ENCODE measurements at places on chromosomes 2 and 18.

DNA sequence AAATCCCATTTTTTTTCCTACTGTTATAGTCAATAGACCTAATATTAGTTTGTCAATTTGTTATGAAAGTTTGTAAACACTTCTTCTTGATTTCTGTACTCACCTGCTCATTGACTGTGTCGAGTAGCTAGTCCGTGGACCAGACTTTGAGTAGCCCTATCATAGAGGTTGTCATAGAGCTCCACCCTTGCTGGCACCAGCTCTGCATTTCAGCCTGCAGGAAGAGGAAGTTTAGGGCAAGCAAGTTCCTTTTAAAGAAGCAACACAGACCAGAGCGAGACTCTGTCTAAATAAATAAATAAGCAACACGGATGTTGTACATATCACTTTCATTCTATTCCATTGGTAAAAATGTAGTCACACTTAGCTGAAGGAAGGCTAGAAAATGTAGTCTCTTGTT is 74.0 kb downstream of the MCFD2 start:
- no peak for DNase-seq

DNA sequence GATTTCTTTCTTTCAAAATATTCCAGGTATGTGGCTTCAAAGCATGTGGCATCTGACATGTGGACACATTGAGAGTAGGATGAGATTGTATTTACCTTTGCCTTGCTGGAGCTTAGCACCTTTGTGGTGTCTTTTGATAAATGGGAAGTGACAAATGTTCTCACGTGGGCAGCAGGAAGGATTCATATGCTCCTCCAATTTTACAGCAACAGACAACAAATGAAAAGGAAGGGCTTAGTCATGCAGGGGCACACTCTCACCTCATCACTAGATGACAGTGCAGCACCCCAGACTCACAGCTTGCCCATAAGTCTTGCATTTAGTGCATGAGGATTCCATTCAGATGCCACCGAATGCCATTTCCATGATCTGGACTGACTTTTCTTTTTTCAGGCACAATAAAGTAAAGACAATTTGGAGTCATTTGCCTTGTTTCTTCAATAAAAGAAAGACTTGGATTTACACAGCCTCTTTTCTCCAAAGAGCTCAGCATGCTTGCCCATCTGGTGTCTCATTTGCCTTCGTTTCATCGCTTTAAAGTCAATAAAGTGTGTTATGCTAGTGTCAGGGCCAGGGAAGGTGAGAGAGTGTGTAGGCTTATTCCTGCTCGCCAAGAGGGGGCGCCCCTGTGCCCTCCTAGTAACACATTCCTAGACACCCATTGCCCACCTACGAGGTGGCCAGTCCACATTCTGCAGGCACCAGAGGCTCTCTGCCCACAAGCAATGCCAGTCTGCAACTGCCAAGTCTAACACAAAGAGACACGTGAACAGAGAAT is 39.6 kb upstream of the DAPL1 start:
- no peak for DNase-seq

DNA sequence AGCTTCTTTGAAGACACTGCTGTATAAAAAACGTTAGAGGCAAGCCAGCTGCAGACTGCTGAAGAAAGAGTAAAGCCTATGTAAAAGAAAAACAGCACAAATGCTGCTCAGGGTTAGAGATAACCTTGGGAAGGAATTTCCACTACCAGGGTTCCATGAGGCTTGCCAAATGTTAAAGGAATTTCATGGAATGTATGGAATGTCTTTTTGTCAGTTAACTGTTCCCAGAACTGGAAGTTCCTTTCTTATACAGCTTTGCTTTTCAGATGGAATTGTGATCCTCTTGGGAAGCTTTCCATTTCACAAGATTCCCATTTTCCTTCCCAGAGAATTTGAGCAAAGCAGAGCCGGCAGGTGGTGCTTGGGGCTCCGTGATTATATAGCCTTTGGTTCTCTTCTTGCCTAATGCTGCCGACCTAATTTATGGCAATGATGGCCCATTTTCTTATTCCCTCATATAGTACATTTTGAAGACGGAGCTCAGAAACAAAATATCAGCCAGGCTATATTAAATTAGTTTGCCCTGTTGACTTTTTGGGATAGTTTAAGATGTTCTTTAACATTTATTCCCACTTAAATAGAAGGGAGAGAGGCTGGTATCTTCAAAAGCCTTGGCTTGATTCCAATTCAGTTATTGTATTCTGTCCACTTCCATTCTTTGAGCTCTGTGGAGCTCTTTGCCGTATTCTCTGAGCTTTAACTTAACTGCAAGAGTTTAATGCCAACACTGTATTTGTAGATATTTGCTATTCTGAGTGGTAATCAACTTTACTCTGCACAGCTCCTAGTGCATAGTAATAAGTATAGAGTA is 162.3 kb downstream of the PHLPP1 start:
- no peak for DNase-seq

- no peak for DNase-seq
Measured at GRCh38 chr2:195925120-195925519, 143.5 kb downstream of the DNAH7 start.

GRCh38 chr2:135471106-135471505 is 59.9 kb downstream of the ZRANB3 start:
- no peak for DNase-seq

DNA sequence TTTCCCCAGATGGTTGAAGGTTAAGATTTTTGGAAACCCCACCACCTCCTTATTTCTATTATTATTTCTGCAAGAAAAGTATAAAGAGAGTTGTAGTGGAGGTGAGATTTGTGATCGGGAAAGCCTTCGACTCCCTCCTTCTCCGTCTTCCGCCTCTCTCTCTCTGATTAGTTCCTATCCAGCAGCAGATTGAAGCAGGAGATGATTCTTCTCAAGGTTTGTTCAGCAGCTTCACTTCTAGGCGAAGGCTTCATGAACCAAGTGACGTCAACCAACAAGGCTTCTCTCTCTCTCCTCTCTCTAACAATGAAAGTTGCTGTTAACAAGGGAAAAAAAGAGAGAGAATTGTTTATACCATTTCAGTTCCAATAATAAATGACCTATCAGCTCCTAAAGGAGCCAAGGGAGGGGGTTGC is at the start of gene BAZ2B:
Gene BAZ2B (minus strand): TSS at position 263 of the 416 bp plus-strand sequence. CDS start 137,829 bp downstream, outside the sequence.
- DNase-seq = no peak

DNA sequence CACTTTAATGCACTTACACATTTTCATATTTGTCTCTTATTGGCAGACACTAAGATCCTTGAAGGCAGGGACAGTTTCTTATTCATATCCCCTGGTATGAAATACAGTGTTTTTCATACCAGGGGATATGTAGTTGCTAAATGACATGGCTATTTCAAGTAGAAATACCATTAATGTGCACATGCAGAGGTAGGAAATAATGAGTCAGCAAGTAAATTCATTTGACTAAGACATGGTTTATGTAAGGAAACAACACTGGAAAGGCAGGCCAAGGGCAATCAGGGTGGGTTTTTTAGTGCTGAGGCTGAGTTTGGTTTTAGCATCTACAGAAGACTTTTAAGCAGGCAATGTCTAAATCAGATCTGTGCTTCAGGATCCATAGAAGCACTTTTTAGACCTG is 155.9 kb downstream of the WDPCP start:
- no peak for DNase-seq

DNA sequence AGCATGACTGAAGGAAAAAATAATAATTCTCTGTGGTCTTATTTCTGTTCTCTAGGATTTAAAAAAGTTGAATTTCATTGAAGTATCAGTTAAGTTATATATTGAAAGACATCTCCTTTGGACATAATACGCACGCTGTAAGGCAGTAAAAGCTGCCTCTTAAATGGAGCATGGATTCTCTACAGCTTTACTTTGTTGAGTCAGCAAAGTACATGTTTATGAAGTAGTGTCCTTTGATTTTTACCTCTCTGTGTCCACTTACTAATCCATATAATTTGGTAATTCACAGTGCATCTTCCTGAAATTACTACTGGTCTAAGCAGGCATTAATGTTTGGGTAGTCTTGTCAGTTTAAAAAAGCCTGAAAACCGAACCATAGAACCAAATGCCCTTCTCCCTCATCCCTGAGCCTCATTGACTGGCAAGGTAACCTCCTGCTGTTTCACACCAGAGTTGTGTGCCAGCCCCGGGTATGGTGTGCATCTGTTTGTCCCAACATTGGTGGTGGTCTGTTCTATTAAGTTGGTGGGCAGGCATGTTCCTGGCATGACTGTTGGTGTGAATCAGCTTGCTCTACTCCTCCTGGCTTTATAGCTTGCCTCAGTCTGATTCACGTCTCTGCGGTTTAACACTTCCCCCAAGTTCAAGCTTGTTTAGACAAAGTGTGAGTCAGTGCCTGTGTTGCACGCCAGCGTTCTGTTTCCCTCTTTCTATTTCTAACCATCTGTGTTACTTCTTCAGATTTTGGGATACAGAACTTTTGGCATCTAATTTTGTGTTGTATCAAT is 71.0 kb upstream of the ITM2C start:
- no peak for DNase-seq

- DNase-seq = no peak
Measured at GRCh38 chr2:39181297-39181696, 60.4 kb upstream of the SOS1 start.

DNA sequence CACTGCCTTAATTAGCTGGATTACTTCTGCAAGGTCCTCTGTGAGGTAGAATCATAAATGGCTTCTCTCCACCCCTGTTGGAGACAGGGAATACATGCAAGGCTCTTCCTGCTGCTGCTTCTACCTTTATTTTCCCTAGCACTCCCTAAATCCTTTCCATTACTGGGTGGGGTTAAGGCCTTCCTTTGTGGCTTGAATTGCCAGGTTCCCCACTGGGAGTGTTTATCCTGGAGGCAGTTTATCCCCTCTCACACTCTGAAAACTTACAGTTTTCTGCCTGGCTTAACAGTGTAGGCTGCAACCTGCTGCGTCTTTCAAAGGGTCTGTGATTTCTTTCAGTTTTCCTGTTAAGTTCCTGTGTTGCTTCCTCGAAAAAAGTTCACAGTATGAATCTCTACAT is 1062.3 kb upstream of the CRIM1 start:
- DNase-seq = no peak

DNA sequence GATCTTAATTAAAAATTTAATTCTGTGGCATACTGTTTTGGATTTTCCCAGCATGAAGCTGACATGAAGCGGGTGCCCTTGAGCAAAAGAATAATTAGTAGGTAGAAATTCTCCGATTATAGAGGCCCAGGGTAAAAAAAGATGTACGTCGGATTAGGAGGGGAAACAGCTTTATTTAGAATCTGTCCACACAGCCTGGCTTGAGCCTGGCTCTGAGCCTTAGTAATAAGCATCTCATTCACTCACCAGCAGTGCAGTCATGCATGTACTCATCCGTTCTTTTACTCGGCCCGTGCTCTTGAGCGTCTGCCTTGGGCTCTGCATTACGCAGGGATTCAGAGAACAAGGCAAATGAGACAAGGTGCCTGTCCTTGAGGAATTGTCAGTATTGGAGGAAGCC is 219.3 kb downstream of the AGAP1 start:
- DNase-seq = no peak

- DNase-seq = no peak
Measured at GRCh38 chr2:189249171-189249570, 69.6 kb upstream of the COL5A2 start.

GRCh38 chr2:119384971-119385370 is 18.2 kb downstream of the DBI start:
- DNase-seq = no peak

- no peak for DNase-seq
Measured at GRCh38 chr2:108383146-108383830, 5.5 kb downstream of the SULT1C4 start.

GRCh38 chr2:80830891-80831290 is 526.3 kb upstream of the LRRTM1 start:
- no peak for DNase-seq

GRCh38 chr2:44906972-44907371 is 34.5 kb upstream of the SIX3 start:
- no peak for DNase-seq

GRCh38 chr2:193894081-193894480 is 1699.3 kb upstream of the TMEFF2 start:
- no peak for DNase-seq

DNA sequence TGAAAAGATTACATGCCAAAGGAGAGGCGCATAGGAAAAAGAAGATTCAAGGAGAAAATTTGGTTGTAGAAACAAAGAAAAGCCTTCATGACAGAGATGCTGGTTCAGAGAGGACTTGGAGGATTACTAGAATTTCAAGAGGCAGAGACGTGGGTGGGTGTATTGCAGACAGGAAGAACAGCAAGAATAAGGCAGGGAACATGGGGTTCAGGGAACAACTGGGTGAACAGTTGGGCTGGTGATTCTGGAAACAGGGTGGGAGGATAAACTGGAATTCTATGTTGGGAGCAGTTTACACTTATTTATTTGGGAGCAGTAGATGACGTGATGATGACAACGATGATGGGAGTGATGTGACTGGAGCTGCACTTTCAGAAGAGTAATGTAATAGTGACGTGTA is 18.4 kb upstream of the GMCL1 start:
- no peak for DNase-seq

DNA sequence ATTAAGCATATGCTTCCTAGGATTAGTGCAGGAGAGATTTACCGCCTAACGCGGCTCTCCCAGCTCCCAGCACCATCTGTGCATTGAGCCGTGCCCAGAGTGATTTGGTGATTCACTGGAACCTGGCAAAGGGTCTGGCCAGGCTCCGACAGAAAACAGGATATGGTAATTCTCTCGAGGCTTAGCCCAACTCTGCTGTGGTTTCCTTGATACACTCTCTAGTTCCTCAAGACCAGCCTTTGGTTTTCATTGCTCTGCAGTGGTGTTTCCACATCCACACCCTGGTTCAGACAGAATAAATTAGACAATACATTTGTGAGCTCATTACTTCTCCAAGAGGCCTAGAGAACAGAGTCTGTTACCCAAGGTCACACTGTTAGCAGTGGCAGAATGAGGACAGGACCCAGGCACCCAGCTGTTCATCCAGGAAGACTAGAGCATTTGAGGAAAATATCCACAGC is 23.0 kb upstream of the SMAD2 start:
- no peak for DNase-seq

DNA sequence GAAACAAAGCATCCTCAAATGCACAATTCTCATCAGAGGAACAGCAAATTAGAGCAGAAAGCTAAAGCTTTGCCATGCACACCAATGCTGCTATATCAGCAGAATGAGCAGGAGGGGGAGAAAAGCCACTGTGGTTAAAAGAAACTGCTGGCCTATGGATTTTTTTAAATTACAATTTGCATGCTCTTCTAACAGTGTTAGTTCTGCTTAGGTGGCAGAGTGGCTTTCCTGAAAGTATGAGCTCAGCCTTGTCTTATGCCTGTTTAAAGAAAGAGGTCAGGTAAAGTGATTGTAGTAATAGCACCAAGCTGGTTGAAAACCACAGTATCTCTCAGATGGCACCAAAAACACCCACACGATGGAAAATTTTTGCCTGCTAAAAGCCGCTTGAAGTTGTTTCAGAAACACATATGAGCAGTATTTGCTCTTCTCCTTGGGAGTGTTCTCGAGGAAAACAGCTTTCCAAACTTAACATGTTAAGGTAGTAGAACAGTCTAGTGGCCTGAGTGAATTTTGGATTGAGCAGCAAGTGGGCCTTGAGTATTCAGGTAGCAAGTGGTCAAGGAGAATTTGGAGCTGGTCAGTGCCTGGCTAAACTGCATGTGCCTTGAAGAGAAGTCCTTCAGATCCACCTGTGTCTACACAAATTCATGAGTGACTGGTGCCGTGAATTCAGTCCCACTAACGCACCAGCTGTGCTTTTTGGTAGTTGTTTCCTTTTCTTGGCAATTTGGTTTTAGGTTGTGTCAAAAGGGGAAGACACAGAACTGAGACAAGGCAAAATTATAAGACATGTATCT is 19.6 kb upstream of the NDUFV2 start:
- no peak for DNase-seq

- DNase-seq = no peak
Measured at GRCh38 chr2:234251326-234252271, 201.1 kb downstream of the SPP2 start.

GRCh38 chr18:48030616-48031480 is 100.4 kb upstream of the SMAD2 start:
- DNase-seq = no peak

GRCh38 chr18:25102662-25103061 is 249.3 kb downstream of the ZNF521 start:
- DNase-seq = no peak

Measured in mesothelial cell of epicardium (in vitro differentiated cells).